ENCODE measurements at places on chromosomes 5 and 9. TPM values are rescaled to one million over a fixed set of nuclear protein-coding genes. Genes with fewer than 3 reads are reported as not detected.
A peak's percentile ranks its signal among the peaks of the same experiment; 100 is the strongest.

APBA1 gene
- 6.4 TPM for total RNA-seq

PCDHGA2 gene
- 3.6 TPM for total RNA-seq

NR6A1 gene
- total RNA-seq = 1.8 TPM

GRCh38 chr5:151348789-151349188 lies 1.4 kb upstream of the SLC36A2 start:
- DNase-seq = no peak

DNA sequence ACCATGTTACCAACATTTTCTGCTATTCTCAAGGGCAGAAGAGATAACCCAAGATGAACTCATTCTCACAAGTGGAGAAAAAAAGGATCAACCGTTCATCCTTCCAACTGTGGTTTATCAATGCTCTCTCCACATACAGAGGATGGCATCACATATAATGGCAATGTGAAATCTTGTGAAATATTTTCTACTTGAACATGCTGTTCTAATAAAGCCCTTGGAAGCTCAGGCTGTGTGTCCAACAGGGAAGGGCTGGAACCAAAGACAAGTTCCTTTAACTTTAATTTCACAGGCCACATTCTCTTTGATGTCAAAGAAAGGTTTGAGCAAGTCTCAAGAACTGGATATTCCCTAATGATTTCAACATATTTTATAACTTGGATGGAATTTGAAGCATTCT lies 230.5 kb downstream of the SPOCK1 start:
- DNase-seq = no peak

DNA sequence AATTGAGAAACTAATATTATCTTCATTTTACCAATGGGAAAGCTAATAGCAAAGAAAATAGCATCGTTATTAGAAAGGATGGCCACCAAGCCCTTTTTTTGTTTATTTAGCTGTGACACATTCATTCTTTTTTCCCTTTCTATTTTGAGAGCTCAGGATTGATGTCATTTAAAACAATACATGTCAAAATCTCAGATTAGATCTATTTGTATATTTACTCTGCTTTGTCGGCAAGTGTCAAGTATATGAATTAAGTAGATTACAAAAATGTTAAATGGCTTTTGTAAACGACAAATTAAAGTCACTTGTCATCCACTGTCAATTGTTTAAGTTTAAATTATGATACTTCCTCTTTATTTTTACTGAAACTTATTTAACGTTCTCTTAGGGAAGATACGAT lies 118.9 kb downstream of the PAM start:
- no peak for DNase-seq

DNA sequence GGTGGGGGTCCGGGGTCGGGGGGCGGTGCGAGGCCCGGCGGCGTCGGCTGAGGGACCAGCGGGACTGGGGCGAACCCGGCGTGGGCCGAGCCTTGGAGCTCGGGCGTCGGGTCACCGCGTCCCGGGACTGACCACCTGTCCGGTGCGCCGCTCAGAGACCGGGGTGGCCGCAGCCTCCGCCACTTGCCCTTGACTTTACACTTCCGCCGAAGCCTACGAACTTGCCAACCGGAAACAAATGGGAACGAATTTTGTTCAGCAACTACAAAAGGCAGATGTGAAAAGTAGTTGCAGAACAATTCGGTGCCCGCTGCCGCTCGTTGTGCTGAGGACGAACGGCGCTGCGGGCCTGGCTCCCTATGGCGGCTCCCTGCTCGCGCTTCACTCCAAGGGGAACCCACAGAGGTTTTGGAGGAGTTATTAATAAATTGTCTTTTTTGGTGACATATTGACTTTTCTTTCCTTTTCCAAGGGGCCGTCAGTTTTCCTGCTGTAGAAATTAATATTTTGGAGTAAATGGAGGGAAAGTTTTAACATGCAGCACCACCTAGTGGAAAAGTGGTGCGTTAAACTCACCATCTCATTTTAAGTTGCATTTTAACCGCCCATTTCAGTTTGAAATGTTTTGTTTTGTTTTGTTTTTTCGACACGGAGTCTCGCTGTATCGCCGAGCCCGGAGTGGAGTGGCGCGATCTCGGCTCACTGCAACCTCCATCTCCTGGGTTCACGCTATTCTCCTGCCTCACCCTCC lies 490 bp downstream of the PCBD2 start:
- DNase-seq = peak; percentile 77

GRCh38 chr9:137631345-137632229 lies 12.8 kb downstream of the EHMT1 start:
- no peak for DNase-seq

GRCh38 chr5:115992848-115993350 lies 30.6 kb downstream of the LVRN start:
- no peak for DNase-seq

DNA sequence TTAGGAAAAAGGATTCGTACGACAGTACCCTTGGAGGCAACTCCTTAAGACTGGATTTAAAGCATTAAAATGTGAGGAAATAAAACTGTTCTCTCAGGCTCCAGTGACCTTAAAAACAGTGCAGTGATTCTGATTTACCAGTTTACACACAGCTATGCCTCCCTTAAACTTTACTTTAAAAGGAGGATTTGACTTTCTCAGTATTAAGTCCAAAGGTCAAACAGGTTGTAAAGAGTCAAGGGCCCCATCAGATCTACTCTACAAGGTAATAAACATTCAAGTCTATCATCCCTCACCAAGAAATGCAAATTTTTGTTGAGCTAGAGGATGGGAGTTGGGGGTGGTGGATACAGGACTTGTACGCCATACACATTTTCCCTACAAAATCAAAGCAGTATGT lies 75.2 kb downstream of the ELAVL2 start:
- no peak for DNase-seq

DNA sequence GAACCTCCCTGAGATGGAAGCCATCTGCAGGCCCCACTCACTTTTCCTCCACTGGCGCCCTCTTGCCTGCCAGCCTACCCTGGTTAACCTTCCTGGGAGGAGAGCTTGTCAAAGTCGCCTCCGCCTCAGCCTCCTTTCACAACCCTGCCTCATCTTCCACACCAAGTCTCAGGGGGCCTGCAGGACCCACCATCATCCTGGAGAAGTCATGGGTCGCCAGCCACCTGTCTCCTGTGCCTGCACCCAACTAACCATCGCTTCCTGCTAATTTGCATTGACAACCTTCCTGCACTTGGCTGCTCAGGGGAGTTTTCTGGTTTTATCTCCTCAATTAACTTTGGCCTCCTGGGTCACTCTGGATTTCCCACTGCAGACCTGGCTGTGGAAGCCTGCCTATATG lies 52.8 kb upstream of the GRHPR start:
- no peak for DNase-seq
